ENCODE measurements at places on chromosomes 3 and 15.

GRCh38 chr3:134809427-134810051, 14.5 kb downstream of the EPHB1 start:
- DNase-seq, result no peak

GRCh38 chr3:45152307-45152706, 6.1 kb upstream of the CDCP1 start:
- no peak for DNase-seq

DNA sequence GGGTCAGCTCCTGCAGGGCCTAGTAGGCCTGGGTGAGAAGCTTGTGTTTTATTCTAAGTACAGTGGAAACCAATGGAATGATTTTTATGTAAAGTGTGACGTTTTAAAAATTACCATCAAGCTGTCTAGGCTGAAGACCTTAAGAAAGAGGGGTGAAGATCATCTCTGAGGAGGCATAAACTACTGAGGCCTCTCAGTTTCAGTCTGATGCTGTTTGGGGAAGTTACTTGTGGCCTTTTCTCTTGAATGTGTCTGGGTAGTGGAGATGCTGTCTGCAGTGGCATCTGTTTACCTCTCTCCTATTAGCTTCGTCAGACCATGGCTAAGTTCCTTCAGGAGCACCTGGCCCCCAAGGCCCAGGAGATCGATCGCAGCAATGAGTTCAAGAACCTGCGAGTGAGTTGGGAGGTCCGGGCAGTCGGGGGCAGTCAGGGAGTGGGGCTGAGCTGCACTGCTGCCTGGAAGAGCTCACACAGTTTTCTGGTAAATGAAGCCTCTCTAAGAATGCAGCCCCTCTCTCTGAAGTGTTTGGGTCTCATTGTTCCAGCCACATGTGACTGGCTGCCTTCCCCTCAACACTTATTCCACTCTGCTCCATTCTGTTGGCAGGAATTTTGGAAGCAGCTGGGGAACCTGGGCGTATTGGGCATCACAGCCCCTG, 1.9 kb downstream of the IVD start:
- DNase-seq, result no peak

- DNase-seq, result no peak
Observed at GRCh38 chr15:66038387-66039116, 169.3 kb downstream of the RAB11A start.

DNA sequence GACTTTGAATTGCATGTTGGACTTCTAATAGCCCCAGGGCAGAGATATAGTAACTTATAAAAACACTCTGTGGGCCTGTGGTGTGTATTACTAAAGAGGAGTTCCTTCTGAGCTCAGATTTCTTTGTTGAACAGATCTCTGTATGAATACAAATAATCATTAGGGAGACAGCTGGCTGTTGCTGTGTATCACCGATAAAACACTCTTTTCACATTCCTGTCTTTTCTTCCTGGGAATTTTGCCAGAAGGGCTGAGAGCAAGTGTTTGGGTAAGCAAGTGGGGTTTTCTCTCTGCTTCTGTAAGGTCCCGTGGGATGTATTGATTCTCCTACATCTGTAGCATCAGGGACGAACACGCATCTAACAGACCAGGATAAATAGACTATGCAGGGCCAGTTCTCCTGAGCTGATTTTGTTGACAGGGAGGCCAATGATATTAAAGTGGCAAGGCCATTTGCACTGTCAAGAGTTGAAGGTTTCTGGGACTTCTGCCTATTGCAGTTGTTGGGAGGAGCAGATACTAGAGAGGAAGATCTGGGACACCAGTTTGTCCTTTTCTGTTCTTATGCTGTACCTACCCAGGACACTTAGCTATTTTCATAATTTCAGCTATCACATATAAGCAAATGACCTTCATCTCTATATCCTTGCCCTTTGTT, 225.9 kb upstream of the CD96 start:
- no peak for DNase-seq

DNA sequence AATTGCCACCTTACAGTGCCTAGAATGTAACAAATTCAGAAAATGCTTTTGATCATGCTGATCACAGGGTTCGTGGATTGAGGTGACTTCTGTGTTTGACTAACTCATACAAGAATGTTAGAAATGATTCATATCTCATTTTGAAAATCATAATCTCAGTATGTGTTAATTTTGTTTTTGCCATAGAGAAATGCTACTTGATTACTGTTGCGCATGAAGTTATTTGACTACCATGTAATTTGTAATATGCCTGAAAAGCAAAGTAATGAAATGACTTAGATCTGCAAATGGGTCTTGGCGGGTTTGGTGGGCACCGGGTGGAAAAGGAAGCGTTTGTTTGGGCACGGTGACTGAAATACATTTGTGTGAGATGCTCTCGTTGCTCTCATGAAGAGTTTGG, 173.6 kb upstream of the BHLHE40 start:
- DNase-seq, result no peak

DNA sequence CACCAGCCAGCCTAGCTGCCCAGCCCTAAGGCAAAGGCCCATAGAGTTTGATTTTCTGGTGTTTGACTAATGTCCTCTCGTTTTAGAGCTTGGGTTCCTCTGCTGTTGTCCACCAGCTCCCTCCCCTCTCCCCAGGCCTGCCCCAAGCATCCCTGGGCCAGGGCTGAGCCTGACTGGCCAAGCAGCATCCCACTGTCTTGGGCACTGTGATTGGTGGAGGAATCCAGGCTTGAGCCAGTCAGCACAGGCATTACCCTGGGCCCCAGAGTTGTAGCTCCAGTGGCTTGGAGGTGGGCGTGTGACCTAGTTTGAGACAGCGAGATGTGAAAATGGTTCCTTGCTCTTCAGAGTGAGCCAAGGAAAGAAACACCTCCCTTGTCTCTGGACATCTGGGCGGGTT, 155.3 kb upstream of the MEF2A start:
- DNase-seq, result no peak

DNA sequence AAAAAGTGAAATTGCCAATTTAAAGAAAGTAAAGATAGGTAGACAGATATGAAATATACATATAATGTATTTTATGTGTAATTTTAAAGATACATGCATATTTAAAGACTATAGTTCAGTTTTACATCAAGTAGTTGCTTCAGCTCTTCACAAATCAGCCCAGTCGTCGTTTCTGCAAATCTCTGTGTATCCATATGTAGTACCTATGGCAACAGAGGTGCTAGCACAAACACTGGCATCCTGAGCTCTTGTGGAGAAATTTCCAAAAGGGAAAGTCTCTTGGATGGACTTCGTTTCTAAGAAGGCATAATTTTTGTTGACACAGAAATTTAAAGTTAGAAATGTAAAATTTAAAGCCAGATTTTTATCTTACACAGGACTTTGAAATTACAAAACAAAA, 1284.7 kb downstream of the ROBO1 start:
- DNase-seq, result no peak
